Hematopoietic multipotent progenitor cell treated with erythropoietin and hydrocortisone succinate and interleukin-3 and kit ligand, for 4 days (in vitro differentiated cells): ENCODE measurements at places on chromosomes 16 and 17.

DNA sequence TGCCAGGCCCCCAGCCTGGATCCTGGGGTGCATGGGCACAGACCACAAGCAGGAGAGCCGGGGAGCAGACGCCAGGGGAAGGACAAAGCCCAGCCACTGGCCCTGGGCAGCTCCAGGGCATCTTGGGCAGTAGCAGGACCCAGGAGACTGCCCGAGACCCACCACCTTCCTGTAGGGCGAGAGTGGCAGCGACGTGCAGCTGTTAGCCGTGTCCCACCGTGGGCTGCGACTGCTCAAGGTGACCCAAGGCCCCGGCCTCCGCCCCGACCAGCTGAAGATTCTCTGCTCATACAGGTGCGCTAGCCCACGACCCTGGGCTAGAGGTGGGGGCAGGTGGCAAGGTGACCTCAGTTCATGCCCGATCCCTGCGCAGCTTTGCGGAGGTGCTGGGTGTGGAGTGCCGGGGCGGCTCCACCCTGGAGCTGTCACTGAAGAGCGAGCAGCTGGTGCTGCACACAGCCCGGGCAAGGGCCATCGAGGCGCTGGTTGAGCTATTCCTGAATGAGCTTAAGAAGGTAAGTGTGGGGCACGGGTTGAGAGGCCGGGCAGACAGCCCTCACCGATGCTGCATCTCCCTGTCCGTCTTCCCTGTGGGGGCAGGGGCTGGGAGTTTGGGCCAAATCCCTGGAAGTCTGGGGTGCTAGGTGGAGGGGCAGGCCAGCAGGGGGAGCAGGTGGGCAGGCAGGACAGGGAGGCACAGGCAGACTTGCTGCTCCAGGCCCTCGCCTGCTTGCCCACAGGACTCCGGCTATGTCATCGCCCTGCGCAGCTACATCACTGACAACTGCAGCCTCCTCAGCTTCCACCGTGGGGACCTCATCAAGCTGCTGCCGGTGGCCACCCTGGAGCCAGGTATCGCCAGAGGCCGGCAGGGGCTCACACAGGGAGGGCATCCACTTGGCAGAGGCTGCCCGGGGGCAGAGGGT lies 13.5 kb upstream of the SMIM5 start:
- DNase-seq, result peak; percentile 59

DNA sequence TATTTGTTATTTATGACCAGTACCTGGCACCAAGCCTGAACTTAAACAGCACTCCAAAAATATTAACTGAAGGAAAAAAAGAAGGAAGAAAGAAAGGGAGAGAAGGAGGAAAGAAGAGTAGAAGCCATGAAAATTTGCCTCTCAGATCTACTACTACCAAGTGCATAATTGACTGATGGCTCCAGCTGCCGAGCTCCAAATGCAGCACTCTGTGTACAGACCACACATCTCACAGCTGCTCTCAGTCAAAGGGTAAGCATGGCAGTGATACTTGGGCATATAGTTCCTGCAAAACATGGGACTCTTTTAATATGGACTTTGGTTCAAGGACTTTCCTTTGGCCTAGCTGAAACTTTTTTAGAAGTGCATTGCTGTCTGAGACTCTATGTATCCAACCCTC lies 44.0 kb upstream of the NOG start:
- no peak for DNase-seq

DNA sequence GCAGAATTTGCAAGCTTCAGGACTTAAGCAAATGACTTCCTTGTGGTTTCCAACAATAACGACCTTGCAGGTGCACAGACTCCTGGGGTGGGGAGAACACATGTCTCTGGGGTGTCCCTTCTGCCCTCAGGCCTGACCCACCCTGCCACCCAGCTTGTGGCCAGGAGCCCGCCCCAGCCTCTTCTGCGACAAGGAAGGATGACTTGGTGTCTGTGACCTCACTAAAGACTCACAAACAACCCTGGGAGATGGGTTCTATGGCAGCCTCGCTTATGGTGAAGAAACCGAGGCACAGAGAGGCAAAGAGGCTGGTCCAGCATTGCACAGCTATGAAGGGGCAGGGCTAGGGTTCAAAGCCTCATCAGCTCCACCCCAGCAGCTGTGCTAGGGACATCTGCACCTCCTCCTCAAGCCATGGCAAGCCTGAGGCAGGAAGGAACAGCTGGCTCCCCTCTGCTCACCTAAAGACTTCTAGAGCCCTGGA lies 2.6 kb downstream of the ATP2A3 start:
- peak; percentile 81 for DNase-seq

- peak; percentile 4 for DNase-seq
Measured at GRCh38 chr17:65277576-65277975, 140.4 kb downstream of the RGS9 start.

- DNase-seq, result no peak
Measured at GRCh38 chr16:54431997-54432896, 145.7 kb upstream of the IRX3 start.

DNA sequence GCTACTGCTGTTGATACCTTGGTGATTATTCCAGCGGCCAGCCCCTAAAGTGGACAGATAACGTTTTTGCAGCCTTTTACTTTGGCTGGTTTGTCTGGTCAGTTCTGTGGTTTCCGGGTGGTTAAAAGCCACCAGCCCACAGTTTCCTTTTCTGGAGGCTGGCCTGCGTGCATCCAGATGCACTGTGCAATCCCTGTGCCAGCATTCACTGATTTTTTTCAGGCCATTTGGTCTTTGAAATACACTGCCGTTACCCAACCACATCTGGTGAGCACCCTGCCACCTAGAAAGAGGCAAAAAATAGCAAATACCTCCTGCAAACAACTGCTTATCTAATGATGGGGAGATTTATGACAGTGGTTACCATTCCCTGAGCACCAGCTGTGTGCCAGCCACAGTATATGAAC lies 797 bp downstream of the NUDT7 start:
- DNase-seq, result peak; percentile 67

- DNase-seq, result no peak
Measured at GRCh38 chr17:13107676-13108235, 89.9 kb upstream of the ELAC2 start.

DNA sequence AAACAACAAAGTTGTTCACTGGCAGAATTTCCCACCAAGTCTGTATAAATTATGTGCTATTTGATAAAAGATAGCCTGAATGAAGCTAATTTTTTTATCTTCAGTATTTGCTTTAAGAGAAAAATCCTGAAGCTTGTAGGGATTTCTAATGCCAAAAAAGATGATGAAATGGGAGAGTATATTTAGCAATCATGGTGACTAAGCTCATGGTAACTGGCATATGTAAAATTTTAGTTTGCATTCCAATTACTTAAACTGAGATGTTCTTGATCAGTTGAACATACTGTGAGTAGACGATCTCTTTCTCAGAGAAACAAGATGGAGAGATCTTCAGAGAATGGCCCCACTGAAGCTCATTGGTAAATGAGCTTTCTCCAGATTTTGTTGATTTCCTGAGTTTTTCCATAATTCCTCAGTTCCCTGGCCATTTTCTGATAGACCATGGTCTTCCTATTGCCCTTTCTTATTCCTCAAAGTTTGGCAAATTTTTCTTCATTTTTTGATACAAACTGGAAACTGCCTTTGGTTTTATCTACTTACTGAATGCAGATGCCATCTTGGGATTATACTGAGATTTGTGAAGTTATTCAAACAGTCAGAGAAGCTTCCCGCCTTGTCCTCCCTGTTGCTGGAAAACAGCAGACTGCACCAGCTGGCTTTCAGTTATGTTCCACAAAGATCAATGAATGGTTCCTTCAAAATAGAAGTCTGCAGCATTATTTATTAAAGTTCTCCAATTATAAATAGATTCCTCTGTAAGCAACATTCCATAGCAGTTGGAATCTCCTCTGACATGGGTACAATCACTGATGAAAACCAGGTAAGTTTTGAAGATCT lies 68.3 kb upstream of the ALOX12 start:
- DNase-seq, result no peak

DNA sequence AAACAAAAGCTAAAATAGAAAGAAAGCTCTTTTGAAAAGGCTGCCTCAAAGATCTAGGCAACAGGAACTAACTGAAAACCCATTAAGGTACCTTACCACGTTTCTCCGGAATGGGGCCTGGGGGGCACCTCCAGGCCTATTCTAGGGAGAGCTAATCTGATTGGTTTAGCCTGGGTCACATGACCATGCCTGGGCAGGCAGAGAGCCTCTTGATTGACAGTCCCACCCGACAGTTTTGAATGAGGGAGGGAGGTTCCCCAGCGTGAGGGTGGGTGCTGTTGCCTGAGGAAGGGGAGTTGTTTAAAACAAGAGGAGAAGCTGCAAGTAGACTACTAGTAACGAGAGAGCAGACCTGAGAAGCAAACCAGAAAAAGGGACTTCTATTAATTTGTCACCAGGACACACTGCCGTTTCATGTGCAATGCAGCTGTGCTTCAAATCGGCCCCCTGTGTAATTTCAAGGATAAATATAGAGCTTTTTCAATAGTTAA lies 143.4 kb upstream of the HS3ST2 start:
- peak; percentile 62 for DNase-seq

GRCh38 chr16:27402964-27403600 lies 1.1 kb downstream of the IL21R start:
- no peak for DNase-seq

DNA sequence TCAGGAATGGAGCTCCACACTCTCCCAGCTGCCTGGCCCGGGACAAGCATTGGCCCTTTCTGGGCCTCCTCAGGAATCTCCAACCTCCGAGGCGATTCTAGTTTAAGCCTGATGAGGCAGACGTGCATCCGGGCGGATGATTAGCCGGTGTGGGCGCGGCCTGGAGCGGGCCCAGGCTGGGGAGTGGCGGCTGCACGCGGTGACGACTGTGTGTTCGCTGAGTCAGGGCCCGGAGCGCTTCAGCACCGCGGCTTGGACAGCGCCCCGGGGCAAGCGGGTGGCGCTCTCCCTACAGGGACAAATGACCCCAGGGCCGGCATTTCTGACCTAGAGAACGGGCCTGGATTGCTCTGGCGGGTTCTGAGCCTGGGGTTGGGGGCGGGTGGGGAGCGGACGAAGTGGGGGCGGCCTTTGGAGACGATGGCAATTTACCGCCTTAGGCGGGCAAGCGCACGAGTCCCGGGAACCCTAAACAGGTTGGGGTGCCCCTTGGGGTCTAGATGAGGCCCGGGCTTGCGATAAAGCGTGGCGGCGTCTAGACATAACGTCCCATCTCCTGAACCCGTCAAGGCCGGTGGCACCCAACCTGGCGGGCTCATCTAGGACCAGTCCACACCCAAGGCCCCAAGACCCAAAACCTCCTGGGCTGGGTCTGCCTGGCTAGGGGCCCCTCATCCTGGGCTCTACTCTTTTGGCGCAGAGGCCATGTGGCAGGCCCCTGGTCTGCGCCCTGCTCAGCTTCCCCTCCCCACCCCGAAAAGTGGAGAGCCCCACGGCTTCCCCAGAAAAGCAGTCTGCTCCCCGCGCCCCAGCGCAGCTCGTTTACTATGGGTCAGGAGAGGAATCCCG lies 22.3 kb upstream of the ZNHIT3 start:
- DNase-seq, result peak; percentile 93

DNA sequence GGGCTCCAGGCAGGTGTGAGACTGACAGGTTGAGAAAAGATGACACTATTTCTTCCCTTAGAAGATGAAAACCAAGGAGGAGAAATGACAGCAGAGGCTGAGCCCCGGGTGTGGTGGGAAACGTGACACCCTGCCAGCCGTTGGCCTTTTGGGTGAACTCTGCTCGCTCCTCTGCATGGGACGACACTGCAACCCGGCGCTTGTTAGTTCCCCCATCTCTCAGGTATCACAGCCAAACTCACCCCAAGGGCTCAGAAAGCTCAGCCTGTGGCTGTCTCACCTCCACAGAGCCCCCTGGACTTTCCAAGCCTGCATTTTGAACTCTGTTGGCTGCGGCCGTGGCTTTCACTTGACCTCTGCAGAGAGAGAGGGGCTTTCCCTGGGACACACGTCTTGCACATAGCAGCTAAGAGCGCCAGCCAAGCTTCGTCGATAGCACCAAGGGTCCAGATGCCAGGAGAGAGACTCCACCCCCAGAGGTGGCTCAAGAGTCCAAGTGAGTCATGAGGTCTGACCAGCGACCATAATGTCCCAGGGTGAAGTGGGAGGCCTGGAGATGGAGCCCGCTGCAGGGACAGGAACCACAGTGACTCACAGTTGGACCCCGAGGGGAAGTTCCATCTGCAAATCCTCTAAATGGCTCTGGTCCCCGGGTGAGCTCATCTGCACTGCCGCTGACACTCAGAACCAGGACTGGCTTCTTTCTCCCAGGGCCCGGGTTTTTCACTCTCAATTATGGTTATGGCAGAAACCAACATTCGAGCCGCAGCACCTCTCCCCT lies 301.9 kb downstream of the SOX9 start:
- DNase-seq, result no peak

DNA sequence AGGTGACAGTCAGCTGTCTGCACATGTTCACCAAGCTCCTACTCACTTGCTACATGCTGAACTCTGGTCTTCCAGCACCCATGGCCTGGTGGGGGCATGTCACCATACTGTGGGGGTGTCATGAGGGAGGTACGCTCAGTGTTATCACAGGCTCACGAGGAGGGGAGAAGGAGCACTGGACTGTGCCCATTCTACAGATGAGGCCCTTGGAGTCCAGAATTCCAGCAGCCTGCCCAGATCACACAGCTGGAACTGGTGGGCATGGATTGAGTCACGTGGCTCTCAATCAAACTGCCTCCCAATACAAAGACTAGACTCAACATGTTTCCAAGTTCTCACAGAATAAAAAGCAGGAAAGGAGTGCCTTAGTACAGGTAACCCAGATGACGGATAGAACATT lies 10.7 kb downstream of the AXIN2 start:
- DNase-seq, result no peak

DNA sequence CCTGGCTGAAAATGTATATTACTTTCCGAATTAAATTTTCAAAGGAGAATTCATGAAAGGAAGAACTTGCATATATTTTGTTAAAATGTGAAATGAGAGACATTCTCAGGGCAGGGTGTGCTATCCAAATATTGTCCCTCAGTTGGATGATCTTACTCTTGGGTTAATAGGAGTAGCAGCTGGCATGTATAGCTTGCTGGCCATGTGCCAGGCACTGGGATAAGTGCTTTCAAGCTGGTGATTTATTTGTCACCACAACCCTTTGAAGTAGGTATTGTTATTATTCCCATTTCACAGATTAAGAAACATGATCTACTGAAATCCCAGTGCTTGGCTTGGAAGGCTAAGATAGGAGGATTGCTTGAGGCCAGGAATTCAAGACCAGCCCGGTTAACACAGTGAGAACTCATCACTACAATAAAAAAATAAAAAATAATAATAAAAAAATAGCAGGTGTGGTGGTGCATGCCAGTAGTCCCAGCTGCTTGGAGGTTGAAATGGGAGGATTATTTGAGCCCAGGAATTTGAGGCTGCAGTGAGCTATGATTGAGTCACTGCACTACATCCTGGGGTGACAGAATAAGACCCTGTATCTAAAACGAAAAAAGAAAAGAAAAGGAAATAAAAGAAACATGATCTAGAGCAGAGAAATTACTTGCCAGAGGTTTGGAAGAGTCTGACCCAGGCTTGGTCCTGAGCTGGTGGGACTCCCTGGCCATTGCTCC lies 11.6 kb upstream of the MPHOSPH6 start:
- no peak for DNase-seq

DNA sequence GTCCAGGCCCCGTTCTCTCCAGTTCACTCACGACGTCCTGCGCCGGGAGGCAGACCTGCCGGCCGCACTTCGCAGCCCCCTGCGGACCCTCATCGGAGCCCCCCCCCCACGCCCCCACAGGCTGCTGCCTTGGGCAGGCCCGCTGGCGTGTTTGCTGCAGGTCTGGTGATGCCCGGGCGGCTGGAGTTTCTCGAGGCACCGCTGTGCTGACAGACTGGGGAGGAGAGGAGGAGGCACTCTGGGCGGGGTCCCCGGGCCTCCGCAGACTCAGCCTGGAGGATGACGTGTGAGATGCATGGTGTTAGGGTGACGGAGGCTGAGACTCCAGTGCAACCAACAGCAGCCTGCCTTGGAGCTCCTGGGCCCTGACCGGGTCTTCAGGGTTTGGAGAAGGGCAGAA lies 24.1 kb downstream of the BAIAP2 start:
- no peak for DNase-seq

GRCh38 chr17:50345432-50346312 lies at the start of gene XYLT2:
Gene XYLT2, plus strand, starts transcription at chr17:50346126. Its CDS starts 15 bp downstream, at chr17:50346141.
- peak; percentile 92 for DNase-seq
